ENCODE measurements at places on chromosomes 3 and 15.
A peak's percentile ranks its signal among the peaks of the same experiment; 100 is the strongest.

DNA sequence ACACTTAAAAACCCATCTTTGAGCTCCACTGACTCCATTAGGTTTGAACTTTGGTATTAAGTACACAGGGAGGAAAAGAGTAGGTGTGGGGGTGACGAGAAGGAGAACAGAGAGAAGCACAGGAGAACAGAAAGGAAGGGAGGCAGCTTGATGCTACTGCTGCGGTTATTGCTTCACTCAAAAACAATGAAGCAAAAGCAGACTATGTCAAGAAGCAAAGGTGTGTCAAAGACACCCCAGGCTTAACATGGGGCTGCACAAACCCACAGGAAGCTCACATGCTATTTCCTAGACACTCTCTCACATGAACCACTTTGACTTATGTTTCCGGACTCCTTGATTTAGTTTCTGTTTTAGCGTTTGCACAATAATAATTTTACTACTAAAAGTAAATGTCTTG is 961.0 kb upstream of the CFAP20DC start:
- H3K4me3 ChIP-seq = no peak overlapping the region
- H3K27me3 ChIP-seq = no peaks in the 10 kb centered on the region
- H3K4me1 ChIP-seq = no peaks in the 10 kb centered on the region

- no peak for DNase-seq
- H3K27me3 ChIP-seq = no peaks in the 10 kb centered on the region
- no peak overlapping the region for H3K27ac ChIP-seq
- no peaks in the 10 kb centered on the region for H3K36me3 ChIP-seq
These were observed 522.8 kb downstream of the CADM2 start for GRCh38 chr3:85481411-85482212.

DNA sequence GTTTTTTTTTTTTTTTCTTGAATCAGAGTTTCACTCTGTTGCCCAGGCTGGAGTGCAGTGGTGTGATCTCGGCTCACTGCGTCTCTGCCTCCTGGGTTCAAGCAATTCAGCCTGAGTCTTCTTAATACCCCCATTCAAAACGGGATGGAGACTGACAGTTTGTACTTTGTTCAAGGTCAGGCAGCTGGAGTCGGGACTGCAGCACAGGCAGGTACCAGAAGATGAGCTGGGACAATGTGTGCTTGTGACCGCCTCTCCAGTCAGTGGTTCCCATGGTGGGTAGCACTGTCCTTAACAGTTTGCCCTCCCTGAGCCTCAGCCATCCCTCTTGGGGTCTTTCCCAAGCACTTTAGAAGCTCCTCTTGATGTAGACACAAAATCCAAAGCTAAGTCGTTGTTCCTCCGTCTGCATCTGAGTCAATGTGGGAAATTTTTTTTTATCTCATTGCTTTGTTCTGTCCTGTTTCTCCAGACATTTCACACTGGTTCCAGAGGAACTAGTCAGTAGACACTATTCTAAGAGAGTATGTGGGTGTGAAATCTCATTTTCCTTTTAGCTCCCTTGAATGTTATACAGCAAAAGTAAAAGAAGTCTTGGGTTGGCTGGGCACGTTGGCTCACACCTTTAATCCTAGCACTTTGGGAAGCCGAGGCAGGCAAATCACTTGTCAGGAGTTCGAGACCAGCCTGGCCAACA is 5.3 kb upstream of the TTLL13 start:
- no peaks in the 10 kb centered on the region for H3K4me1 ChIP-seq
- DNase-seq = no peak
- no peak overlapping the region for H3K4me3 ChIP-seq
- H3K27ac ChIP-seq = no peak overlapping the region

DNA sequence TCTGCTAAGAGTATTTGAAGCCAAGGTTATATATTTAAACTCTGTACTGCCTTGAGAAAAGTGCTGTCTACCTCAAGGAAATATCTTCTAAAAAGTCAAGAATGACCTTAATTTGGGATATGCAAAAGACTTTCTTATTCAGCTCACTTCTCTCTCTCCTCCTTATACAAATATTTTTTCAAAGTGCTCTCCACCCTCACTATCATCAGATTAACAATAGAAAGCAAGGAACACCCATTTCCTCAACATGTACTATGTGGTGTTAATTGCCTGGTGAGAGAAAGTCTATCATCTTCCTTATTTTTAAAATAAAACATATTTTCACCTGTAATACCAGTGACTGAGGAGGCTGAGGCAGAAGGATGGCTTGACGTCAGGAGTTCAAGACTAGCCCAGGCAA is 44.4 kb upstream of the RSL24D1 start:
- H3K27me3 ChIP-seq = no peaks in the 10 kb centered on the region
- no peaks in the 10 kb centered on the region for H3K4me1 ChIP-seq
- no peaks in the 10 kb centered on the region for H3K36me3 ChIP-seq
- no peak for DNase-seq
- H3K4me3 ChIP-seq = no peak overlapping the region

- no peaks in the 10 kb centered on the region for H3K27me3 ChIP-seq
- no peaks in the 10 kb centered on the region for H3K4me1 ChIP-seq
- H3K36me3 ChIP-seq = no peaks in the 10 kb centered on the region
- no peak overlapping the region for H3K27ac ChIP-seq
These were observed 118.3 kb downstream of the OSBPL10 start for GRCh38 chr3:31862666-31863279.

- H3K4me1 ChIP-seq = no peaks in the 10 kb centered on the region
- no peak for DNase-seq
- no peaks in the 10 kb centered on the region for H3K36me3 ChIP-seq
These were observed 189.2 kb downstream of the TP63 start for GRCh38 chr3:189820365-189820720.

DNA sequence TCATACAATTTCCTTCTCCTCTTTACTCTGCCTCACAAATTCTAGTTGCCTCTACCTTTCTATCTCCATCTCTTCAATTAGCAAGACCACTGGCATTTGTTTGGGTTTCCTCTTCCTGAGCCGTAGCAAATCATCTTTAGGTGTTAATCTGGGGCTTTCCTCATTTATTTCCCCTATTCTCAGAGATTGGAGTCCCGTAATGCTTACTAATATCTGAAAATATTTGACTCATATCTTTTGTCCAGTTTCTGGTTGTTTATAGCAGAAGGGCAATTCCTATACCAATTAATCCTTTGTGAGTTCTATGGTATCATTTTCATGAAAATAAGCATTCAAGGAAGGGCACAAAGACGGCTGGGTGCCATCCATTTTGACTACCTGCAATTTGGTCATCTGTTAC is 103.7 kb downstream of the NR2E3 start:
- H3K27ac ChIP-seq = no peak overlapping the region
- H3K4me3 ChIP-seq = no peak overlapping the region
- H3K36me3 ChIP-seq = no peaks in the 10 kb centered on the region
- H3K27me3 ChIP-seq = no peaks in the 10 kb centered on the region
- DNase-seq = no peak

DNA sequence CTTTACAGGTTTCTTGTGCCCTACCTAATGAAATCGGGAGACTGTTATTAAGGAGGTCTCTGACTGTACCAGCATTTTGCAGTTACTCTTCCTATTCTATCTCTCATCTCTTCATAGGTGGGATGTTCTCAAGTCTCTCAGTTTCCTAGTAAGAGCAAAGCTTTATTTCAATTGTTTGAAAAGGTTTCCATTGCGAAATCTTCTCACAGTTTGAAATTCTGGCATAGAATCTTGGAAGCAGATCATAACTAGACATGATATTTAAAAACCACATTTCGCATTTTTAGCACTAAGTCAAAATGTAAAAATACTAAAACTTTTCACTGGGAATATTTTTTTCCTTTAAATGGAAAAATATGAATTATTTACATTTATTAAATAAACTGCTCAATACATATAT is 1311.4 kb downstream of the ROBO2 start:
- no peaks in the 10 kb centered on the region for H3K27me3 ChIP-seq
- H3K4me3 ChIP-seq = no peak overlapping the region
- no peaks in the 10 kb centered on the region for H3K4me1 ChIP-seq

DNA sequence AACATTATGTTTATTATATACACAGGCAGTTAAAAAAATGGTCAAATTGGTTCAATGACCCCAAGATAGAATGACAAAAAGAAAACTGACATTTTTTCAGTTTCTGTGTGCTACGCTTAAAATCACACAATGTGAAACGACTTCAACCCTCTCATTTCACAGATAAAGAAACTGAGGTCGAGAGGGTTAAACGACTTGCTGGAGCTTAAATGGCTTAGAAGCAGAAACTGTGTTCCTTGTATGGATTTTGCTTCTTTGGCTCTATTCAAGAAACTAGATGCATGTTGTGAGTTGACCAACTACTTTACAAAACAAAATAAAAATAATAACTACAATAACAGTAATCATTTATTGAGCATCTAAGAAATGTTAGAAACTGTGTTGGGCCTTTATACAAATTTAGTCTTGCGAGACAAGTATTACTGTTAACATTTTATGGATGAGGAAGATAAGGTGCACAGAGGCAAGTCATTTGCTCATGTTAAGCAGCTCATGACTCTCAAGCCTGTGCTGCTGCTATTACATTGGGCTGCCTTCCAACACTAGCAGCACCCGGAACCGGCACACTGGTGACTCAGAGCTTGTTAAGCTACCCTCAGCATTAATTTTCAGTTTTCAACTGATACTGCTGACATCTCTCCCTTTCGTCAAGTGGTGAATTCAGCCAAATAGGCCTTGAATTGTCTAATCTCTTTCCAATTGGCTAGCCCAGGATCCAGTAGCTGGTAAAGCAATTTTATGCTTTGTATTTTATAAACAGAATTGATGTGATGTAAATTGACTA is 487.6 kb downstream of the NAALADL2 start:
- H3K4me3 ChIP-seq = no peak overlapping the region
- DNase-seq = peak; percentile 56

Data from breast epithelium (tissue), 4 donors.